ENCODE measurements at places on chromosomes 3 and 15. TPM values are rescaled to one million over a fixed set of nuclear protein-coding genes. Genes with fewer than 3 reads are reported as not detected.

CYP1A2 gene
- not detected for total RNA-seq

KNG1 gene
- total RNA-seq, result not detected

PP2D1 gene
- total RNA-seq, result not detected

CTXN2 gene
- not detected for total RNA-seq

TPRG1 gene
- total RNA-seq, result 0.13 TPM

RETNLB gene
- not detected for total RNA-seq

TMEM212 gene
- not detected for total RNA-seq

KNL1 gene
- total RNA-seq, result 7.9 TPM

ZKSCAN7 gene
- total RNA-seq, result 7.1 TPM

PRICKLE2 gene
- 26.1 TPM for total RNA-seq

ONECUT1 gene
- total RNA-seq, result not detected

PATL2 gene
- not detected for total RNA-seq

WDR93 gene
- total RNA-seq, result under 0.01 TPM

LRRC31 gene
- total RNA-seq, result not detected

FAM81A gene
- 0.08 TPM for total RNA-seq

ZNF35 gene
- 7.2 TPM for total RNA-seq

IMPG2 gene
- 0.24 TPM for total RNA-seq

THAP10 gene
- 3.1 TPM for total RNA-seq

CFAP91 gene
- 1.4 TPM for total RNA-seq

PLCB2 gene
- not detected for total RNA-seq

ANKRD63 gene
- not detected for total RNA-seq

GXYLT2 gene
- total RNA-seq, result 29.0 TPM

ECE2 gene
- not detected for total RNA-seq

CIP2A gene
- 6.7 TPM for total RNA-seq

SMCO1 gene
- not detected for total RNA-seq

All from epithelial cell of alveolus of lung (primary cell).